ENCODE measurements at places on chromosomes 5 and 9.

GRCh38 chr9:35859310-35859989 is 10.8 kb downstream of the OR13J1 start:
- DNase-seq, result no peak

- DNase-seq, result no peak
Observed at GRCh38 chr5:14228219-14228618, 85.1 kb downstream of the TRIO start.

DNA sequence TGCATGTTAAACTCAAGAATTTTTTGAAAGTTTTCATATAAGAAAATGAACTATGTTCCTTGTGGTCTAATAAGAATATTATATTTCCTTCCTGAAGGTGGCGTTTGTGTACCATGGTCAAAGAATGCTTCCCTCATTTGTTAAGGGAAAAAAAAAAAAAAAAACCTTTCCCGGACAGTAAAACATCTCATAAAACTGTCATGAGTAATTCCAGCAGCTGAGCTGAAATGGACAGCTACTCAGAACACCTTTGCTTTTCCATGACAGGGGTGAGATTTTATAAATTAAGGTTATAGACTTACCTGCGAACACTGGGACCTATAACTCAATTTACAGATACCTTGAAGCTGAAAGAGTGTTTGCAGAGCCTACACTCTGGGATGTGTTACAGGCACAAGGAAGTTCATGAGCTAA is 113.2 kb upstream of the RANBP3L start:
- no peak for DNase-seq

DNA sequence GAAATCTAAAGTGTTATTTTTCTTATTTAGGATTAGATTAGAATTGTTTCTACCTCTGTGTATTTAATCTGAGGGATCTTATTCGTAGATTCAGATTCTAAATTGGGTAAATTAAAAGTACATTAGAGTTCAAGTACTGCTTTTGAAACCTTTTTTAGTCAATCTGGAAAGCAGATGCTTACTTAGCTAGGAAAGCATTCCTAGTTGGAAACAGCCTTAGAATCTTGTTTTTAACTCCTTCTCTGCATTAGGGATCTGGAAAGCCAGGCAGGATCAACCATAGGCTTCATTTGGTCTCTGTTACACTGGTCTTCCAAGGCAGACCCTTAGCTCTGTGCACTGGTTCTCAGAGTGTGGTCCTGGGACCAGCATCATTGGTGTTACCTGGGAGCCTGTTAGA is 247.4 kb downstream of the NR3C1 start:
- DNase-seq, result no peak

DNA sequence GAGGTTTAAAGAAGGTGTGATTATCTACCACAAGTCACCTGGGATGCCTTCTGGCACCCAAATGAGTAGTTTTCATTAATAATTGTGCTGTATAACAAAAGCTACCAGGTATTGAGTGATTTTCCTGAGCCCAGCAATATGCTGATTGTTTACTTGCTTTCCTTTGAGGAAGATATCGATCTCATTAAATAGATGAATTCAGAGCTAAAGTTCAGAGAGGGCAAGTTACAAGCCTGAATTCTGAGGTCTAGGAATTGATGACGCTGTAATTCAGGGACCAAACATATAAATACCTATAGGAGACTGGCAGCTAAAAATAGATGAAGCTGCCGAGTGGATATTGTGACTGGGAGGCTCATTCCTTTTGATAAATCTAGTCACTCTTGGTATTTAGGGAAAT is 1.1 kb downstream of the ERCC6L2 start:
- no peak for DNase-seq

DNA sequence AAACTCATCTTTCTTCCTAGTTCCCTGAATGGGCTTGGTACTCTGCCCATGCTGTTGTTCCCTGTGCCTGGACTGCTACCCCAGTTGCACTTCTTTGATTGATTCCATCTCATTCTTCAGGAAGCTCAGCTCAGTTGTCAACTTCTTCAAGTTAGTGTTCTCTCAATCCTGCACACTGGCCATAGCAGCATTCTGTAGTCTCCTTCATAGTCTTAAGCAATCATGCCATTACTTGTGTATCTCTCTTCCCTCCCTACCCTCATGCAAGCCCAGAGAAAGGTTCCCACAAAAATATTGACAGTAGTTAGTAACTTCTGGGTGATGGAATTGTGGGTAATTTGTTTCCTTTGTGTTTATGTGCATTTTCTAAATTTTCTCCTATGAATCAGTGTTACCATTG is 5.5 kb downstream of the KDM4C start:
- DNase-seq, result no peak

DNA sequence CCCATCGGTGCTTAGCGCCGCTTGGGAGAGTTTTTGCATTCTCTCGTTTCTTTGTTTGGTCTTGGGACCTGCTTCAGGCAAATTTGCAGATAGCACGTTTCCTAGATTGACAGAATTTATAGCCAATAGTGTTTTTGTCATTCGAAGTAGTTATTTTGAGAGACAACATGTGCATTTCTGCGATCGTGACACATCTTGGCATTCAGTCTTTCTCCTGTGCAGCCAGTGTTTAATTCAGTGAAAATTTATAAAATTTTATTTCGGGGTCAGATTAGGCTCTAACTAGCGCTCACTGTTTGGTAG is 830 bp downstream of the PRRC1 start:
- DNase-seq, result no peak

DNA sequence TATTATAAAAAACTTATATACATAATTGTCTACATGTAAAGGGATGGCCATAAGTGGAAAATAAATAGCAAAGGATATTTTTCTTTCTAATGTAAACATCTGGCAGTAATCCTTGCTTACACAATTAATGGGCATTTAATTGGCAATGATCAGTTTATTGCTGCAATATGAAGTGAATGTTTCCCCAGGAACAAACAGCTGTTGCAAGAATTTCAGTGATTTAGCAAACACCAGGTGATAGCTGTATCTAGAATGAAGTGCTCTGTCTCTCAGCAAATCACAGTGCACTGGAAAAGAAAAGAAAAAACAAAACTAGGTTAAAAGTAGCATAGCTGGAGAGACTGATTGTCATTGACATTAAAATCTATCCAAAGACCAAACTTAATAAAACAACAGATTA is 594.5 kb upstream of the ARRDC3 start:
- no peak for DNase-seq

DNA sequence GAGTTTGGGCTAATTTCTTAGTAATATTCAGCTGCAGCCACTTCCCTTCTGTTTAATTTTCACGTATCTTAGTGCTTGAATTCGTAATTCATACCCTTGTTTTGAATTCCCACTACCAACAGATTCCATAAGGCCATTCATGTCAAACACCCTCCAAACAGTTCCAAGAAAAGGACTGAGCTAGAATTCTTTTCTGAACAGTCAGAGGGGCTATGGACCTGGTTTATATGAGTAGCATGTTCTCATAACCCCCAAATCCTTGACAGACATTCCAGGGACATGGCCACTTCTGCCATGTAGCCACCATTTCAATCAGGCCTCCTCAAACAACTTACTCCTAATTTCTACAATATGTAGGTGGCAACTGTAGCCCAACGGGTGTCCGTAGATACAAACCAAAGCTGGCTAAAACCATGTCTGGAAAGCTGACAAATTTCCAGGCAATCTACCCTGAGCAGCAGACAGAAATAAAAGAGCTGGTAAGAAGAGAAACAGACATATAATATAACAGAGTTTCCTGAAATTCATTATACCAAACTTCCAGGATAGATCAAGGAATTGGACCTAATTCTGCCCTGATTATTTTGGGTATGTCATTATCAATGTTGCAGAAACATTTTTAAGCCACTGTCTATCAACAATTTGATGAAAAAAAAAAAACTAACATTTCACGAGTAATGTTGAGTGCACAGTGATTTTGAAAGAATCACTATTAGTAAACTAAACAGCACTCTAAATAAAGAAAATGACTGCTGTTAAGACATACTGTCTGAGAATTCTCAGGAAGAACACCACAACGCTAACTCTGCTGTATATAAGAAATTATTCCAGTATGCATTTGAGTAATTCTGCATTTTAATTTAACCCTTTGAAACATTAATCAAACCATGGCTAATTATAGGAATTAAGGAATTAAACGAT is 40.7 kb downstream of the EBF1 start:
- no peak for DNase-seq

- no peak for DNase-seq
Observed at GRCh38 chr9:77751341-77752091, 103.4 kb upstream of the GNA14 start.

DNA sequence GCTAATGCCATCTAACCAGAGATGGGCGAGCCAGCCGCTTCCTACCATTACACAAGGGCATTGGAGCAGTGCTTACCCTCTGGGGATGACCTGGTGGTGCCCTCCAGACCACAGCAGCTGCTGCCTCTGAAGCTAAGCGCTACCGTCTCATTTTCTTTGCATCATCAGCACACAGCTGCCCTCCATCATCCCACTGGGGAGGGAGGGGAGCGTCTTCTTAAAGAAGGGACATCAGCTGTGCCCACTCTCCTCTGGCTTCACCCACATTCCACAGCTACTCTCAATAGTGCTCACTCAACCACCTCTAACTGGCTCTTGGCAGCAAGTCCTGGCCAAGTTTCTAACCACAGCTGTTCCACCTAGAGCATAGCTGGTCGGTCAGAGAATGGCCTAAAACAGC is 503.4 kb downstream of the NFIB start:
- DNase-seq, result no peak

DNA sequence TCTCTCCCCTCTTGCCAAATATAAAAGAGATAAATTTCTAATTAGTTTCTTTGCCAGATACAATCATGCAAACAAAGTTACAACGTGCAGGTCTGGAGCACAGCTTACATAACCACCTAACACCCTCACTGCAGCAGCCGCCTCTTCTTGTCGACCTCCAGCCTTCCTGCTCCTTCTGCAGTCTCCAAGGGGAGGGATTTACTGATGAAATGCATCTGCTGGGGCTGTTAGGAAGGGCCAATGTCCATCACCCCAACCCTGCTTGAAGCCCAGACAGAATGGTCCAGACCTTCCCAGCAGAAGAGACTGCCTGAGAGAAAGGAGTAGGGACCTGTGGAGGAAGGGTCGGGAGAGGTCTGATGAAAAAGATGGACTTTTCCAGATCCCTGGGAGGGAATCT is 15.2 kb downstream of the KCNV2 start:
- DNase-seq, result no peak

DNA sequence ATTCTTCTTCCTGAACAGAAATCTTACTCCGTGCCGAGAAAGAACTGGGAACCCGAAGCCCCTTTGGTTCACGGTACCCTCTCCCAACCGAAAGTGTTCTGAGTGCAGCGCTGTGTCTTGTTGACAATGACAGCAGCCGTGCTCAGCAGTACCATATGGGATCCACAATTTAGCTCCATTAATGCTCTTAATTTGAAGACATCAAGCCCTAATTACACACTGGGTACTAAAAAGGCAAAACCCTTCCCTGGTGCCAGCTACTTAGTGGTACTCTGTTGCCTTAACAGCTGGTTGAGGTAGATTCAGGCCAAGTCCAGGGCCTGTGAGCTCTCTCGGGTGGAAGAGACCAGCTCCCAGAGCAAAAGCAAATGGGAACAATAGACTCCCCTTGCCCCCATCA is 24.5 kb downstream of the DDX31 start:
- DNase-seq, result no peak

- DNase-seq, result no peak
Observed at GRCh38 chr5:31113101-31113500, 80.4 kb upstream of the CDH6 start.

DNA sequence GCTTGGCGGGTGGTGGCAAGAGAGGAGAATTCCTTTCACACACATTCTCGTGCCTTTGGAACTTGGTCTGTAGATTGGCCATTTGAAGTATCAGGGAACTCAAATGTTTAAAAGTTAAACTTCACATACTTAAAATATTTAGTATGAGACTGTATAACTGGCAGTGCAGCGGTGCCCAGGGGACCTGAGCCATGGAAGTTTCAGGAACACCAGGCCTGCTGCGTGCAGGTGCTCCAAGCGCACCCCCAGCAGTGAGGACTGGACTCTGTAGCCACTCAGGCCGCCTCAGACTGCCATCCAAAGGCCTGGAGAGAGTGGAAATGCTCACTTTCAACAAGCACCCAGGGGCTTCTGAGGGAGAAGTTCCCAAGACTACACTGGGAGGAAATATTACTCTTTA is 273.5 kb upstream of the IRX2 start:
- DNase-seq, result no peak

DNA sequence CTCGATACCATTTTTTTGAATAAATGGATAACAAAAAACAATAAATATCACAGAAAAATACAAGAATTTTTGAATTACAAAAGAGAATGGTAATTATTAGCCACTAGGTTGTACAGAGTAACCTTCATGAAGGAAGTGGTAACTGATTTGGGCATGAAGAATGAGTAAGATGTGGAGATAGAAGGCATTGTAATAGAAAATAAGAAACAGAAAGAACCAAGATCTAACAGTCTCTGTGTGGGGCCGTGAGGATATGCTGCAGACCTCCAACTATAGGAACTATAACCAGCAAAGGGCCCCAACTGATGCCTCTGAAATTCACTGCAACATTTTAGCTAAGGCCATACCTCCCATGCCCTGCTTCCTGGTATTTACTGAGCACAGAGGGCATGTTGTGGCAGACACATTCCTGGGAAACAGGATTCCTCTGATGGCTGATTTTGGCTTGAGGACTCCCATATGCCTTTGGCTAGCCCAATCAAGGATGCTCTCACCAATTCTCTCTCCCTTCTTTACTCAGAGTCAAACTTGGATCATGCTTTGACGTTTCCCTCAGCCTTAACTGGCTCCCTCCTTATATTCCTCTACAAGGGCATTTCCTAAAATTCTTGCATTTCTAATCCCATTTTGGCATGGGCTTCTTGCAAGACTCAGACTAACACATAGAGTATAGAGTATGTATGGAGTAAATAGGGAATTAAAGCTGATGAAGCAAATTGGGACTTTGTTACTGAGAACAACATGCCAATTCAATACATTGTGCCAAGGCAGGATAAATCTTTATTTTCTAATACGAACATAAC is 208.9 kb downstream of the PDE4D start:
- no peak for DNase-seq

DNA sequence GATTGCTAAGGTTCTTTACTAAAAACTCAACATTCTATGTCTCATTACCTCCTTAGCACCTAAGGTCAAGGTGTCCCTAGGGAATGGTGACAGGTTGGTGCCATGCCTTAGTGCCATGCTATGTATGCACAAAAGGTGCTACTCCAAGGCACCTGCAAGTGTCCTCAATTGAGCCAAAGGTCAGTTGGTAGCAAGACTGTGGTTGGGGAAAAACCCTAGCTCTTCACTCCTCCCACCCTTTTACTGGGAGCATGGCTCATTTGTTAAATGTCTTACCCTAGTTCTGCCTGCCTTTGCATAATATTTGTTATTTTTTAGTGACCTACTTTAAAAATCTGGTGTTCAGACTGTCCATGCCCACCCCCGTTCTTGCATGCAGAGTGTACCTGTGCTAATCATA is 17.0 kb downstream of the ACO1 start:
- no peak for DNase-seq

GRCh38 chr9:16102154-16102553 is 549.3 kb downstream of the CCDC171 start:
- no peak for DNase-seq

Measured in activated naive CD8-positive, alpha-beta T cell treated with anti-CD3 and anti-CD28 coated beads, Interleukin-2, amount 50 U/mL, for 16 hours (primary cell).